ENCODE measurements at places on chromosomes 3 and 15.

DNA sequence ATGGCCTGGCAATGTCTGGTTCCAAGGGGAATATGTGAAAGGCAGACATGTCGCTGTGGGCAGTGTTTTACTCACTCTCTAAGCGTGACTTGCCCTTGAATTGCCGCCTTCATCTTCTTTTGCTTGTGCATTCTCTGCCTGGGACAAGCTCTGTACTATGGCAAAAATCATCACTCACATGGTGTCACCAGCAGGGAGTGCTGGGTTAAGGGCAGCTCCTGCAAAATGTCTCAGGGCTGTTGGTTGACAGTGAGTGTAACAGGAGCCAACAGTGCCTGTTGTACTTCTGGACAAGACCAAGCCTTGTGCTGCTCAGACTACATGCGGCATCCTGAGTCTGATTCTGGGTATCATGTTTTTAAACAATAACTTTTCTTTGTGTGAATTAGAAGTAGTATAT lies 45.3 kb upstream of the KY start:
- DNase-seq, result no peak

- DNase-seq, result no peak
Observed at GRCh38 chr15:70426096-70426821, 328.5 kb upstream of the TLE3 start.

- DNase-seq, result no peak
Observed at GRCh38 chr3:177541541-177541940, 344.3 kb upstream of the TBL1XR1 start.

DNA sequence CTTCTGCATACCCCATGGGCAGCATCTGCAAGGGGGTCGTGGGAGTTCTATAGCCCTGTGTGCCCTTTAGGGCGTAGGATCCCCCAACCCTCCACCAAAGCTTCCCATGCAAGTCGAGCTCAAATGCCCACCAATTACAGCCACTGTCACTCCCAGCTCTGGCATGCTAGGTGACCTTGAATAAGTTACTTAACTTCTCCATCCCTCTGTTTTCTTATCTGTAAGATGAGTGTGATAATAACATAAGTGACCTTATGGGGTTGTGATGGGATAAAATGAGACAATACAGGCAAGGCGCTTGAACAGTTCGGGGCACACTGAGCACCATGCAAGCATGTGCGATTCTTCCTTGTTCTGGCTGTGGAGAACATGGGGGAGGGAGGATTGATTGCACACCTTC lies 74.8 kb upstream of the POMGNT2 start:
- DNase-seq, result no peak

GRCh38 chr3:130601442-130601971 lies 84.5 kb downstream of the COL6A6 start:
- no peak for DNase-seq

- DNase-seq, result no peak
Observed at GRCh38 chr3:101950985-101951733, 101.8 kb downstream of the NFKBIZ start.

DNA sequence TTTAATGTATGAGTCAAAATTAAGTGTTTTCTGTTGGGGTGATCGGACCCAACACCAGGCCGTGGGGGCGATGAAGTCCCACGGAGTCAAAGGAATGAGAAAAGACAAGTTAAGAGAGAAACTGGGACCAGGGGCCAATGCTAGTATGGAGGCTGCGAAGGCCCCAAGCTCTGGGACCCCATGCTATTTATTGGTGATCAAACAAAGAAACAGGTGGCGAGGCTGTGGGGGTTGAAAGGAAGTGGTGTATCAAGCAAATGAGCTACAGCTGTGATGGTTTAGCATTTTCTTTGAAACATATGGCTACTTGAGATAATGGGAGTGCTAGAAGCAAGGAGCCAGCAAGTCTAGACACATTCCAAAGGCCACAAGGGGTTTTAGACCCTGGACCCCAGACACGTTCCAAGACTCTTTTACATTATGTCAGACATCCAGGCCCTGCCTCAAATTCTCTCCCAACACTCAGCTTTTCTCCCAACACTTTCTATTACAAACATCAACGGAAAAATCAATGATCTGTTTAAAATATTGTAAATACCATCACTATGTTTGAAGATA lies 56.0 kb upstream of the SNRPN start:
- no peak for DNase-seq

GRCh38 chr15:77033729-77034671 lies 36.9 kb downstream of the TSPAN3 start:
- no peak for DNase-seq

DNA sequence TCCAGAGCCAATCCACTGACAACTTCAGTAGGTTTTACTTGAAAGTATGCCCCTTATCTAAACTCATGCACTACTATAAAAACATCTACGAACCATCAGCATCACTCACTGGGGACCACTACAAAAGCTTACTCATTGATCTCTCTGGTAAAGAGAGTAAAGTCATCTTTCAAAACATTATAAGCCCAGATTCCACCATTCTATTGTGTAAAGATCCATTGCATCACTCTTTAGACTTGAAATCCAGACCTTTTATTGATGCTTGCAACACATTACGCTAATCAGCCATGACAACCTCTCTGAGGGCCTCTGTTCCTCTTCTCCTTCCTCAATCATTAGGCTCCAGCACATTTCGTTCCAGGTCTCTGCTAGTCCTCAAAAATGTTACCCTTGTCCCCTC lies 248.9 kb upstream of the WNT5A start:
- no peak for DNase-seq

- no peak for DNase-seq
Observed at GRCh38 chr15:22863356-22863755, 24.9 kb downstream of the NIPA2 start.

DNA sequence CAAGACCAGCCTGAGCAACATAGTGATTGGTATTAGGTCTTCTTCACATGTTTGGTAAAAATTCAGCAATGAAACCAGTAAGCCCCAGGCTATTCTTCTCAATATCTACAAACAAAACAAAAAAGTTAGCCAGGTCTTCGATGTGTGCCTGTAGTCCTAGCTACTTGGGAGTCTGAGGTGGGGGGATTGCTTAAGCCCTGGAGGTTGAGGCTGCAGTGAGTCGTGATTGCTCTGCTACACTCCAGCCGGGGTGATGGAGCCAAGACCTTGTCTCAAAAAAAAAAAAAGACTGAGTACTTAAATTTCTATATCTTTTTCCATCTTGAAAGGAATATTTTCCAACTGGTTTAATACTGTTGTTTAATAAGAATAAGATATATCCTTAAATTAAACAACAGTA lies 106.8 kb downstream of the MBNL1 start:
- no peak for DNase-seq

- DNase-seq, result no peak
Observed at GRCh38 chr3:71763426-71763825, 9.8 kb downstream of the GPR27 start.

DNA sequence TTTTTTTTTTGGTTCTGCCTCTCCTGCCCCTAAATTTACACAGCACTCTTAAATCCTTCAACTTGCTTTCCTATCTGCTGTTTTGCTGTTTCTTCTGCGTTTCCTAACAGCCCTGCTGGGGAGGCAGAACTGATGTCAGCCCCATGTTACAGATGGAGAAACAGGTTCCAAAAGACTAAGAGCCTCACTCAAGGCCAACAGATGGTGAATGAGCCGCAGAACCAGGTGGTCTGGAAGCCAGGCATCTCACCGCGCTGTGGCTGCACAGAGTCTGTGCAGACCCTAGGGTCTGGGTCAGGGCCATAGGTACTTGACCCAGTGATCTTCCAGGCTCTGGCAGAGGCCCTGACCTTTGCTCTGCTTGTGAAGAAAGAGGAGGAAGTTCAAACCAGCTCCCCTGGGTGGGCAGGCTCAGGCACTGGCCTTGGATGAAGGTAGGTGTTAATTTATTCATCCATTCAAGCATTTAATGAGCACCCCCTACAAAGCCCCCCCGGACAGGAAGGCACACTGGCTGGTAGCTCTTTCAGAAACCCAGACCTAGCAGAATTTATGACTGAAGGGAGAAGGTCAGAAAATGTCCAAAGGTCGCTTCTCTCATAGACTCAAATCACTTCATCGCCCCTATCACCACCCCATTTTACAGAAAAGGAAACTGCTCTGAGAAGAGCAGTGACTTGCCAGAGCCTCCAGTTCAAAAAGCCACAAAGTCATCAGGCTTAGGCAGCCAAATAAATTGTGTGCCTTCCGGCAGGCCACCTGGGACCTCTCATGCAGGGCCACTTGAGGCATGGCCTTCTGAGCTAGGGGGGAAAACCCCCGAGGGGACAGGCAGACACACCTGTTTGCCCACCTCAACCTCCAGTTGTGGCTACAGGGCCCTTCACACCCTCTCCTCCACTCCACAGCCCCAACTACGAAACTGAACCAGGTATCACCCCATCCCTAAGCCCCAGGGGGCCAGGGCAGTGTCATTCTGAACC lies 2.7 kb downstream of the CHDH start:
- no peak for DNase-seq

DNA sequence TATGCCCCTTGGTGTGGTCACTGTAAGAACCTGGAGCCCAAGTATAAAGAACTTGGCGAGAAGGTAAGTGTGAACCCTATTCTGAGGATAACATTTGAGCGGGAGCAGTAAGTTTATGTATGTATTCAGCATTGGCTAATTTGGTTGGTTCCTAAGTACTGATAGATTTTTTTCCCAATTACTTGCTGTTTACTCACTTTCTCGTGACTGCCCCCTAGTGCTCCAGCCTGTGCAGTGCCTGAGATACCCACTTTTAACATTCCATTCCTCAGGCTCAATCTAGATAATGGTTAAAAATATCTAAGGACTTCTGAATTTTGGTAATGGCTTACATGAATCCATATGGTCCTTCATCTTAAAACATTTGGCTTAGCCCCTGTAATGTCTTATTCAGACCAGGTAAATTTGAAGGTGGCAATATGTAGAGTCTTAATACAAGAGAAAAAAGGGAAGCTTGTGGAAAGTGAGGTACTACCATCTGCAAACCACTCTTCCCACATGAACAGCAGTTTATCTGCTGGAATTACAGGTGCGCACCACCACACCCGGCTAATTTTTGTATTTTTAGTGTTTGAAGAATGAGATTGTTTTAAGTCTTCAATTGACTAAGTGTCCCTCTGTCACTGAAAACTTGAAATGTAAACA lies 7.1 kb downstream of the ELL3 start:
- DNase-seq, result peak; percentile 21

GRCh38 chr15:51322621-51323296 lies 15.6 kb downstream of the CYP19A1 start:
- DNase-seq, result no peak

DNA sequence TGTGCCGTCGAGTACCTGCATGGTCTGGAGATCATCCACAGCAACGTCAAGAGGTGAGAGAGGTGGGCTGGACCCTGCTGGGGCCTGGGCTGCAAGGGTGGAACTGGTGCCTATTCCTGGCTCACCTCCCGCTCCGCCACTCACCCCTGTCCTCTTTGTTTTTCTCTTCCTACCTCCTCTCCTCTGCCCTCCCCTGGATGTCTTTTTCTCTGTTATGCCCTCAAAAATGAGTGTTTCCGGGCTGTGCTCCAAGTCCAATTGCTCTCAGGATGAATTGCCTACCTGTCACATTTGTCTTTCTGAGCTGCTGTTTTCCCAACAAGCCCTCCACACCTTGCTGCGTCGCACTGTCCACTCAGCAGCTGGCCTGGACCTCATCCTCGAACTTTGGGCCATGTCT lies 28.5 kb upstream of the TATDN2 start:
- DNase-seq, result no peak

- DNase-seq, result no peak
Observed at GRCh38 chr15:55737373-55737772, 5.6 kb downstream of the PRTG start.

DNA sequence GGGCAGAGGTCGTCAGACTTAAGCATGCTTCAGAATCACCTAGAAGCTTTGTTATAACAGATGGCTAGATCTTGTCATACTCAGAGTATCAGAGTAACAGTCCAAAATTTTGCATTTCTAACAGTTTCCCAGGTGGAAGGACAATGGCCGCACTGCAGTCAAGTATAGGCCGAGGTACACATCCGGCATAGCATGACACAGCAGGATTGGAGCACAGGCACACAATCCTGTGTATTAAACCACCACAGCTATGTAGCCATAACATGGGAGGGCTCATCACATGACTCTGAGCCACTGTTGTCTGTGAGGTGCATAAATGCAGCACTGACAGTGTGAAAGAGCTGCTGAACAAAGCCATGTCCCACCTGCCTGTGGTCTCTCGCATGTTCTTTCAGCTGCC lies 85.7 kb upstream of the RNF7 start:
- DNase-seq, result no peak

DNA sequence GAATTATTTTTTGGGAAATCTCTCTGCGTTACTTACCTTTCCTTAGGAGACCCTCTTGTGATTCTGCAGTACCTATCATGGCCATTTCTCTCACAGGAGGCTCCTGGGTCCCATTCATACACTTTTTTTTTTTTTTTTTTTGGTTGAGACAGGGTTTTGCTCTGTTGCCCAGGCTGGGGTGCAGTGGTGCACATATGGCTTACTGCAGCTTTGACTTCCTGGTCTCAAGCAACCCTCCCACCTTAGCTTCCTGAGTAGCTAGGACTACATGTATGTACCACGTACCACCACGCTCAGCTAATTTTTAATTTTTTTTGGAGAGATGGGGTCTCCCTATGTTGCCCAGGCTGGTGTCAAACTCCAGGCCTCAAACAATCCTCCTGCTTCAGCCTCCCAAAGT lies 36.1 kb downstream of the TRAK1 start:
- no peak for DNase-seq

GRCh38 chr3:193764959-193765358 lies 172.0 kb downstream of the OPA1 start:
- no peak for DNase-seq

- no peak for DNase-seq
Observed at GRCh38 chr15:80904998-80905397, 84.6 kb downstream of the MESD start.

GRCh38 chr3:147619921-147620560 lies 210.9 kb downstream of the ZIC1 start:
- DNase-seq, result no peak

DNA sequence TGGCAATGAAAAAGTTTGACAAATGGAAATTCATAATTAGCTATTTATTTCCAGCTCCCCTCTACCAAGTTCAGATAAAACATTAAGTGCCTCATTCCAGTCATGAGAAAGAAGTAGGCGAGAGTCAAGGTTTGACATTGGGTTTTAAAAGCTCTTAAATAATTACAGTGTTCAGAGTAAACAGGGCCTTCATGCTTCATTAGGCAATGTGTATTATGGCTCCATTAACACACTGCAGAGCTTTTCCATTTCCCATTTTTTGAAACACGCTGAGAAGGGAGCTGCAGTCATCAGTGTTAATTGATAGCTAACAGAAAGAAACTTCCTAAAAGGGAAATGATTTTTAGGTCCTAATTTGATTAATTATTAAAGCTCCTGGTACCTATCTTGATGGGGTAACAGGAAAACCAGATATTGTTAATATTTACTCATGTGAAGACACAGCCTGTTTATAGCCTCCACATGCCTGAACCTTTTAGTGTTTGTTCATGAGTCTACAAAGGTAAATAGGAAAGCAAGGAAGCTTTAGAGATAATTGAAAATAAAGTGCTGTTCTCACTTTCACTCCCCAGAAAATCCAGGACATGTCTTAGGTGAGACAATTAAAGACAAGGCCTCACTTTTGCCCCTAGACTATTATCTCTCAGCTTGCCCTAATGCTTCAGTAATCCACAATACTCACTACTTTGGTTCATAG lies 28.7 kb downstream of the SST start:
- no peak for DNase-seq

All from activated CD4-positive, CD25-positive, alpha-beta regulatory T cell (primary cell).